ENCODE measurements at places on chromosomes 12 and 14. TPM values are rescaled to one million over a fixed set of nuclear protein-coding genes. Genes with fewer than 3 reads are reported as not detected.

The TPH2 gene
- not detected for polyA plus RNA-seq

The KRT72 gene
- polyA plus RNA-seq, result not detected

The SAMD15 gene
- polyA plus RNA-seq, result 0.13 TPM

The CD69 gene
- polyA plus RNA-seq, result 0.22 TPM

The ZNF385A gene
- 8.1 TPM for polyA plus RNA-seq

The TAS2R10 gene
- 0.37 TPM for polyA plus RNA-seq

The CCDC177 gene
- not detected for polyA plus RNA-seq

The MYH6 gene
- polyA plus RNA-seq, result 5,106 TPM

The SLC6A13 gene
- 0.87 TPM for polyA plus RNA-seq

The TRPV4 gene
- polyA plus RNA-seq, result 0.29 TPM
